Activated CD4-positive, alpha-beta T cell treated with anti-CD3 and anti-CD28 coated beads, Interleukin-10, Interleukin-2, amounts not matched to agents 100 ng/mL and 50 ng/mL, durations not matched to agents 16 hours and 8 hours (primary cell): ENCODE measurements at places on chromosomes 5 and 9.

DNA sequence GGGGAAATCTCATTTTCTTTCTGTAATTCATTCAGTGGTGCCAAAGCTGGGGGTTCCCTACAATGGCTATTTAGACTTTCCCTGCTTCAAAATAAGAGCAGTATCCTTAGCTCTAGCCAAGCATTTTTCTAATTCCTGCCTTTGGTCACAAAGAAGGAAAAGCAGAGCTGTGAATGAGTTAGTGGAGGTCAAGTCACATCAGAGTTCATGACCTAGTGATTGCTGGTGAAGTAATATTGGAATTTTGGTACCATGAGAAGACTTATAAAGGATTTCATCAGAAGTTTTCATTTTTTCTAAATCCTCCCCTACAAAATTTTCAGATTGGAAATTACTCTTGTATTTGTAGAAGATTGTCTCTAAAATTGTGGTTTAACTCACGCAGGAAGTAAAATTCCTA is 28.0 kb downstream of the DNAJC21 start:
- no peak for DNase-seq

DNA sequence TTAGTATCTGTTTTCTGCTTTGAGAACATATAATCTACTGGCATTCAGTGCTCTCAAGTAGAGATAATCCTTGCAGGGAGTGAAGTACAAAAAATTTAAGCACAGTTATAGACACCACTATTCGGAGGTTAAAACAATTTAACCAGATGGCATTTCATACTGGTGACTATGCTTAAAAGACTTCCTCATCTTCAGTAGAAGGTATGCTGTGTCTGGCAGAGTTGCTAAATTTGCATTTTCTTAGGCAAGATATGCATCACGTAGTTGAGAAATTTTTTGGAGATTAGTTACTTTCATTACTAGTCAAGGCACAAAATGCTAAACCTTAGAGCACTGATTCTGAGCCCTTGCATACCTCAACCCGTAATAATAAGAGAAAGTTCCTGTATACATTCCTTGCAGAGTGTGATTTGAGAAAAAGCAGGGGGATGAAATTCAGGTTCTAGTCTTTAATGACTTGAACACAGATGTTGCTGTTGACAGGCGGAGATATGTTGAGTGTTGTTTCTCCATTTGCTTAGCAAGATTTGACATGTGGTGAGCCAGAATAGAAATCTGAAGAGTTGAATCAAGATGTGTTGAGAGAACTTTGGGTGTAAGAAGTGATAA is 70.8 kb upstream of the STARD4 start:
- no peak for DNase-seq

DNA sequence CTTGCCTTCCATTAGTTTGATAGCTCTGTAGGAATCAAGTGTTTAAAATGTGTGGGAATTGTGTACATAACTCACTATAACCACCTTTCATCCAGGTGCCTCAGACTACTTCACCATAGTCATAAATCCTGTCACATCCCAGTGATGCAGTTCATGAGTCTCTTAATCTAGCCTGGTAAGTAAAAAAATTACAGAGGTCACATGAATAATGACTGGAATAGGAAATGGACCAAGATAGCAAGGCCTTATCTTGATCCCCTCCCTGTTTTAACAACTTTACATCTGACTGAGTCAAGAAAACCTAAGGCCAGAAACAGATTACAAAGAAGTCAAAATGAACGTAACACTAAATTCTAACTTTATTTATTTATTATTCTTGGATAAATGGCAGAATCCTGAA is 1.5 kb upstream of the RNF145 start:
- DNase-seq = no peak

DNA sequence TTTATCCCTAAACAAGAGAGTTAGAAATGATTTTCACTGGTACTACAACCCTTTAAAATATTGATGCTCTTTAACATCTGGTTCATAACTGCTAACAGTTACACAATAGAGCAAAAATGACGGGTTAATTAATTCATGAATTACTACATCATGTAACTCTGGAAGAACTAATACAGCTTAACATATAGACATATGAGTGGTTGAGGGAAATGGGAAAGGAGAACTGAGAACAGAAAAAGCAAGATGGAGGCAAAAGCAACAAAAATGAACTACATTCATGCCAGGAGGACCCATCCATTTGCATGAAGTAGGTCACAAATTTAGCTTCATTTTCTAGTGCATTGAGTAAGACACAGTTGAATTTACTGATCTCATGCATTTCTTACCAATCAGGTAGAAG is 61.8 kb downstream of the C9 start:
- DNase-seq = no peak

GRCh38 chr5:107652839-107653607 is 17.7 kb downstream of the EFNA5 start:
- no peak for DNase-seq

GRCh38 chr5:2738700-2739359 is 12.6 kb downstream of the IRX2 start:
- no peak for DNase-seq

DNA sequence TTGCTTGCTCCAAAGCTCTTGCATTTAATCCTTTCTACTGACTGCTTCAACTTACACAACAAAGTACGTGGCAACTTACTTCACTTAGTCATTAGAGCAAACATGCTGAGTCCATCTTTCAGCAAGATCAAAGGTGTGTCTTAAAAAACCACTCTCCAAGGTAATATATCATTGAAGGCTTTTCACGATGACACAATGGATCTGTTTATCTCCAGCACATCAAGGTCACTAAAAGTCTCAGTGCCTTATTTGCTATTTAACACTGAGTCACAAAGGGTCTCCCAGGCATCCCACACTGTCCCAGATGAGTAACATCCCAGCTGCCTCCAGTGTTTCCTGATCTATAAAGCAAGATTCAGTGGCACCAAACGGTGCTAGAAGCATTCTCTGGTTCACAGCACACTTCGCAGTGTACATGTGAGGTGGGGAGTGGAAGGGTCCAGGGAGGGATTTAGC is 3.7 kb upstream of the CLK4 start:
- DNase-seq = no peak

- DNase-seq = peak; percentile 19
These were observed 909 bp downstream of the AFF4 start for GRCh38 chr5:132962429-132963021.

GRCh38 chr9:38440516-38440915 is 16.3 kb upstream of the IGFBPL1 start:
- DNase-seq = no peak

- DNase-seq = no peak
These were observed 312.9 kb downstream of the ARHGEF28 start for GRCh38 chr5:73938938-73939320.

GRCh38 chr9:108813951-108814601 is 41.7 kb downstream of the ACTL7B start:
- DNase-seq = no peak

- DNase-seq = no peak
These were observed 550.0 kb downstream of the BNC2 start for GRCh38 chr9:16320338-16320902.

- DNase-seq = no peak
These were observed 314.8 kb downstream of the PRELID2 start for GRCh38 chr5:145520335-145520734.

- DNase-seq = no peak
These were observed 3.9 kb downstream of the SPARC start for GRCh38 chr5:151682751-151683331.

DNA sequence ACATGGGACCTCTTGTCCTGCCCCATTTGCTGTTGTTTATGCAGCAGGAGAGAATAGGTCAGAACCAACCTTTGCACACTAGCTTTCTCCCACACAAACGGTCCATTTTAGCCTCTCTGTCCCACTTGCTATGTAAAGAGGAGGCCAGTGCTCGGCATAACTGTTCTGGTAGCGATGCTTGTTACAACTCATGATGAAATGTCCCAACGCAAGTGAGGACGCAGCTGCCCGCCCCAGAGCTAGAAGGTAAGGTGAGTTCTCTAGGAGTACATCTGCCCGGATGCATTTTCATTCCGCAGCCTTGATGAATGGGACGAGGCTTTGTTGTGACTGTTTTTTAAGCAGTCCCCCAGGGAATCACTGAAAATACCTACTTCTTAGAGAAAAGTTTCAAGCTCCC is 14.1 kb downstream of the S1PR3 start:
- DNase-seq = no peak

- DNase-seq = no peak
These were observed 26.1 kb upstream of the AKNA start for GRCh38 chr9:114413861-114414301.

DNA sequence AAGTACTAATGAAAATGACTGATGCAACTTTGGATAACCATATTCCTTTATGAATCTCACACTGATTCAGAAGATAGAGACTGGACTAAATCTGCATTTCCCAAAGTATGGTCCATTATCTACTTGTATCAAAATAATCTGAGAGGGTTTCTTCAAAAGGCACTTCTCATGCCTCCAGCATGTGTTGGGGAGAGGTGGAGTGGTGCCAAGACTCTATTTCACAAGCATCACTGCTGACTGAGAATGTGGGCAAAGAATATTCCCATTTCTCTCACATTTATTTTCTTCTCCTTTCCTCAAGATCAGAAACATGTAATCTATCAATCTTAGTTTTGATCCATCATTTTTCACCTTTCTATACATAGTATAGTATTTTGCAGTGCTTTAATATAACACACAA is 135.4 kb downstream of the GABRB2 start:
- DNase-seq = no peak

- no peak for DNase-seq
These were observed 23.1 kb downstream of the ADGRD2 start for GRCh38 chr9:124473310-124473709.

- peak; percentile 48 for DNase-seq
These were observed 781 bp downstream of the FOXD1 start for GRCh38 chr5:73447530-73448462.

DNA sequence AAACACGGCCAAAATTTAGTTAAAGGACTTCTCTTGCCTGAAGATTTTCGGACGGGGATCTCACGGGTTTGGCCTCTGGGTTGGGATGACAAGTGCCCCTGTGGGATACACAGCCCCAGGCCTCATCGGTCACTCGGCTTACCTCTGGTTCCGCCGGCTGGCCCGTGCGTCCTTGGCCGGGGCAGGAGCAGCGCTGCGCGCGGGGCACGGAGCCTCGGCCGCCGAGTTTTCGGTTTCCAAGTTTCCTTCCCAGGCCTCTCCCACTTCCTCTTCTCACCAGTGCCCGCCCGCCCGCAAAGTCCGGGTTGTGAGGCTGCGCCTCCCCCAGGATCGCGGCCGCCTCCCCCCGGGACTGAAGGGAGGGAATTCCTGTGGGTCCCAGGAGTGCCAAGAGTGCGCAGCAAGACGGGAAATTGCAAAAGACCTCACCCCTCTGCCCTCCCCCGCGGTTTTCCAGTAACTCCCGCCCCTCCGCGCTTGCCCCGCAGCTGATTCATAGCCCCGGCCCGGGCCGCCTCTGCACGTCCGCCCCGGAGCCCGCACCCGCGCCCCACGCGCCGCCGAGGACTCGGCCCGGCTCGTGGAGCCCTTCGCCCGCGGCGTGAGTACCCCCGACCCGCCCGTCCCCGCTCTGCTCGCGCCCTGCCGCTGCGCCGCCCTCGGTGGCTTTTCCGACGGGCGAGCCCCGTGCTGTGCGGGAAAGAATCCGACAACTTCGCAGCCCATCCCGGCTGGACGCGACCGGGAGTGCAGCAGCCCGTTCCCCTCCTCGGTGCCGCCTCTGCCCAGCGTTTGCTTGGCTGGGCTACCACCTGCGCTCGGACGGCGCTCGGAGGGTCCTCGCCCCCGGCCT is at the start of gene OSMR:
Gene OSMR, plus strand, starts transcription at position 487 of the 853 bp plus-strand sequence. CDS start 23,033 bp downstream, outside the sequence.
- DNase-seq = peak; percentile 7

DNA sequence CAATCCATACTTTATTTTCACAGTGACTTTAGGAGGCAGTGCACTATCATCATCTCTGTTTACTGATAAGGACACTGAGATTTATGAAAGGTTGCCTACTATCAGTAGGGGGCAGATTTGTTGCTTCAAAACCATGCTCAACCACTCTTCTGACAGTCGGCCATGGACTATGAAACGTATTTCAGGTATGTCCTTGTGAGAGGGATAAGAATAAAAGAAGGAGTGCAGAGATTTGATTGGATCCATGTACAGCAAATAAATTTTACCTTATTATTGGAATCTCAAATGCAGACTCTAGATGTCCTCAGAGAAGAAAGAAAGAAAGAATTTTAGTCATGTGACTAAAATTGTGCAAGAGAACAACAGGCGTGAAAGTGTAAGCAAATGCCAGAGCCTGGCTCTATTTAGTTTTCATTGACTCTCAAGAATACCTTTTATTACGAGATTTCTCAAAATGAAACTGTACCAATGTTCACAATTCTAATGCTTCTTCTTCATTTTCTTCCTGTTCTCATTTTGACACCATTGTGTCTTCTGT is 296.6 kb upstream of the RASA1 start:
- peak; percentile 23 for DNase-seq

DNA sequence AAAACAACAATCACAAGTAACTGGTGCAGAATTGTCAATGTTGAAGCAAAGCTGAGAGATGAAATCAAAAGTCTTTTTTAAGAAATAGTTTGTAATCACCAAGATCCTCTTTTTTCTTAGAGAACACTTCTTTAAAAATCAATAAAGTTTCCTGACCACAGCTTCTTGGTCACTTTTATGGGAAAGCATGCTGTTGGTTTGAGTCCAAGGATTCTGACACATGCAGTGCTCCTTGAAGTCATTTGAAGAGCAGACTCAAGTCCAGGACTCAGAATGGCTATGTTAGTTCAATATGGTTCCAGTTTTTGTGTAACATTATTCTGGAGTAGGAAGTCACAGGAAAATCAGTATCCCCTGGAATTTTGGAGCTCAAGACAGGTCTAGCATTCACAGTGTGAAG is 480.6 kb downstream of the NR2F1-AS1 start:
- DNase-seq = no peak
